ENCODE measurements at places on chromosomes 16 and 17.
A peak's percentile ranks its signal among the peaks of the same experiment; 100 is the strongest.

DNA sequence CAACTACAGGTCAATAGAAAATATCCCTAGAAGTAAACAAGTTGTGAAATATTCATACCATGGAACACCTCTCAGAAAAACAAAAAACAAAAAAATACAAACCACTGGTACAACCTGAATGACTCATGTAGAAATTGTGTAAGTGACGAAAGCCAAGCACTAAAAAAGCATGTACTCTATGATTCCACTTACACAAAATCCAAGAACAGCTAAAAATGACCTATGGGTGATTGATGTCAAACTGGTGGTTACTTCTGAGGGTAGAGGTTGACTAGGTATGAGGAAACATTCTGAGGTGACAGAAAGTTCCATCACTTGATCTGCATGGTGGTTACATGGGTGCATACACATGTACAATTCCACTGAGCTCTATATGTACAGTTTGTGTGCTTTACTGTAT lies 31.1 kb downstream of the DHRS7C start:
- DNase-seq = no peak
- no peaks in the 10 kb centered on the region for H3K36me3 ChIP-seq
- no peaks in the 10 kb centered on the region for H3K4me1 ChIP-seq
- H3K27me3 ChIP-seq = peaks cover 16% of the 10 kb centered on the region
- H3K4me3 ChIP-seq = no peak overlapping the region
- no peak overlapping the region for H3K27ac ChIP-seq

DNA sequence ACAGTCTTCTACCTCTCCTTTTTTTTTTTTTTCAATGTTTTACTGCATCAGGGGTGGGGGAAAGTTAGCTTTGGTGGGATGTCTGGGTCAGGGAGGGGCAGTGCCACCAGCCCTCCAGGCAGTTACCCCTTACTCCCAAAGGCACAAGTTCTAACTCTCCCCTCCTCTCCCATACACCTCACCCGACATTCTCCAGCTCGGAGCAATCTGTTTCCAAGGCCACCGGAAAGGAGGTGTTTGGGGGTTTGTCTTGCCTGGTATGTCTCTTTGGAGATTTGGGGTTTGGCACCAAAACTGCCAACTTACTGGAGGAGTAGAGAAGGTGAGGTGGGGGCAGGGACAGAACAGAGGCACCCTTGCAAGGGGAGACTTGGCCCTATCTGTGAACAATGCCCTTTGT lies 4.7 kb downstream of the DLX3 start:
- peaks cover 17% of the 10 kb centered on the region for H3K4me1 ChIP-seq
- no peak for DNase-seq
- peaks cover 59% of the 10 kb centered on the region for H3K27me3 ChIP-seq
- no peaks in the 10 kb centered on the region for H3K36me3 ChIP-seq

DNA sequence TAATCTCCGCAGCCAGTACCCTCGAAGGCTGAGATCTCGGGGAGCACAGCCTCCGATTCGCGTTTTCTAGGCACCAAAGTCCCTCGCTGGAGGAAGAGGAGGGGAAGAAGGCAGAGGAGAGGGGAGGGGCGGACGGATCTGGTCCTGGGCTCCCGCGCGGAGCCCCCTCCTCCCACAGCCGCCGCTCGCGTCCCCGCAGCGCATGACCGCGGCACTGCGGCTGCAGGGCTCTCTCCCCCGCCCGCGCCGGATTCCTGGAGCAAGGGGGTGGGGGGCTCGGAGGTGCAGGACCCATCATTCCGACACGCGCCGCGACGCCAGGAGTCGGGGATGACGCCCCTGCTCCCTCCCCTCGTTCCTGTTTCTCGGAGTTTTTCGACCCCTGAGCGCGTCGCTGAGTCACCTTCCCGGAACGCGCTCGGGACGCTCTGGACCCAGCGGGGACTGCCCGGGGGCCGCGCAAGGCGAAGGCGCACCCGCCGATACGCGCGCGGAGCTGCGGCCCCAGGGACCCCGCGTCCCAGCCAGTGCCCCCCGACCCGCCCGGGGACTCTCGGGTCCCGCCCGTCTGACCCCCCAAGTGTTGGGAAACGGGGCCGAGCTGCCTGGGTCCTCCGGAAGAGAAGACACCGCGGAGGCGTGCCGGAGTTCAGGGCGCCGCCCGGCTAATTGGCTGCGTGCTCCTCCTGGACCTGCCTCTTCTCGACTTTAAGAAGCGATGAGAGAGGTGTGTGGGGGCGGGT lies 1.4 kb upstream of the SPHK1 start:
- DNase-seq = peak; percentile 68
- H3K27me3 ChIP-seq = peaks cover 2% of the 10 kb centered on the region
- peak overlapping the region; percentile 60 for H3K27ac ChIP-seq
- peak overlapping the region; percentile 85 for H3K4me3 ChIP-seq

DNA sequence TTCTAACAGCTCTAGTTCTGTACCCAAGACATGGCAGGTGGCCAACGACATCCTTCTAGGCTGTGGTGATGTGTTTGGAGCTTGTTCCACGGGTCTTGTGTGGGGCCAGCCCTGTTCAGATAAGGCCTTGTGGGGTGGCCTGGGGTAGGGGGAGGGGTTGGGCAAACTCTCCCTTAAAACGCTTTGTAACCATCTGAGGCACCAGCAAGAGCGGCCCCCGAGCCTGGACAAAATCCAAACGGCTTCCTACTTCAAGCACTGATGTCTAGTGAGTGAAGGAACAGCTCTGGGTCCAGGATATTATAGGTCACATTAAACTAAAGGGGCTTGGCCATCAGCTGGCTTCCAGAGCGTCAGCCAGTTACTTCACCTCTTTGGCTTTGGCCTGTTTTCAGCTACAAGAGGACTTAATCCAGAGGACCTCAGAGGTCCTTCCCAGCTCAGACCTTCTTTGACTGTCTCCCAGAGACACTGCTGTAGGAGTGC lies 11.9 kb downstream of the SERPINF1 start:
- H3K27ac ChIP-seq = no peak overlapping the region
- DNase-seq = no peak
- H3K4me1 ChIP-seq = peaks cover 20% of the 10 kb centered on the region
- no peak overlapping the region for H3K4me3 ChIP-seq
- H3K36me3 ChIP-seq = no peaks in the 10 kb centered on the region

GRCh38 chr17:83008186-83008510 lies 71.3 kb upstream of the METRNL start:
- DNase-seq = no peak
- no peak overlapping the region for H3K27ac ChIP-seq
- no peaks in the 10 kb centered on the region for H3K4me1 ChIP-seq
- H3K36me3 ChIP-seq = peaks cover 10% of the 10 kb centered on the region

GRCh38 chr17:68955181-68955841 lies at the start of gene ABCA8:
TSS of gene ABCA8 (minus strand) at chr17:68955392. CDS start at chr17:68942034, 13,358 bp downstream.
- H3K27me3 ChIP-seq = peaks cover 2% of the 10 kb centered on the region
- no peaks in the 10 kb centered on the region for H3K36me3 ChIP-seq
- no peaks in the 10 kb centered on the region for H3K4me1 ChIP-seq
- H3K4me3 ChIP-seq = no peak within 1 kb of the TSS
- DNase-seq = no peak
- no peak within 1 kb of the TSS for H3K27ac ChIP-seq

DNA sequence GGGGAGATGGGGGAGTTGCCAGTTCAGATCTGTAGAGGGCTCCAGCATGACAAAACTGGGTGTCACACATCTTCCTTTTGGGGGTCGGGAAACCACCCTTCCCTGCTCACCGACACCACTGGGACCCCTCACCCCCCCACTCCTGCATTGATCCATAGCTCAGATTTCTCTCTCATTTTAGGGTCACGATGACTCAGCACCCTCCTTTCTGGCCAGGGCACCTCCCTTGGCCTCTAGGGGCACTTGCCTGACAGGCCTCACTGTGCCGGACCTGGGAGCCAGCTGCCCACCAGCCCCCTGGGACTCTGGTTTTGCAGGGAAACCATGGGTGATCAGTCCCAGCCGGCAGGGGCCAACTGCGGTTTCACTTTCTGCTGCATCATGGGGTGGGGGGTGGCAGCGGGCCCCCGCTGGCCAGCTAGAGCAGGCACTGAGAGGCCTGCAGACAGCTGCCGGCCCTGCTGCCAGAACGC lies 239.4 kb downstream of the MRTFB start:
- no peak overlapping the region for H3K4me3 ChIP-seq
- H3K36me3 ChIP-seq = no peaks in the 10 kb centered on the region
- H3K27ac ChIP-seq = no peak overlapping the region
- peaks cover 36% of the 10 kb centered on the region for H3K4me1 ChIP-seq
- DNase-seq = no peak
- no peaks in the 10 kb centered on the region for H3K27me3 ChIP-seq

- H3K36me3 ChIP-seq = peaks cover 49% of the 10 kb centered on the region
- H3K27ac ChIP-seq = no peak overlapping the region
- no peak for DNase-seq
- H3K4me1 ChIP-seq = no peaks in the 10 kb centered on the region
These were observed 63.9 kb downstream of the NUP88 start for GRCh38 chr17:5355421-5356129.

GRCh38 chr17:79951361-79952264 lies 84.1 kb downstream of the TBC1D16 start:
- DNase-seq = no peak
- H3K4me1 ChIP-seq = peaks cover 1% of the 10 kb centered on the region
- H3K27ac ChIP-seq = no peak overlapping the region

GRCh38 chr16:69036399-69037091 lies 68.9 kb upstream of the HAS3 start:
- H3K4me1 ChIP-seq = no peaks in the 10 kb centered on the region
- no peaks in the 10 kb centered on the region for H3K27me3 ChIP-seq
- H3K36me3 ChIP-seq = peaks cover 23% of the 10 kb centered on the region
- DNase-seq = no peak

DNA sequence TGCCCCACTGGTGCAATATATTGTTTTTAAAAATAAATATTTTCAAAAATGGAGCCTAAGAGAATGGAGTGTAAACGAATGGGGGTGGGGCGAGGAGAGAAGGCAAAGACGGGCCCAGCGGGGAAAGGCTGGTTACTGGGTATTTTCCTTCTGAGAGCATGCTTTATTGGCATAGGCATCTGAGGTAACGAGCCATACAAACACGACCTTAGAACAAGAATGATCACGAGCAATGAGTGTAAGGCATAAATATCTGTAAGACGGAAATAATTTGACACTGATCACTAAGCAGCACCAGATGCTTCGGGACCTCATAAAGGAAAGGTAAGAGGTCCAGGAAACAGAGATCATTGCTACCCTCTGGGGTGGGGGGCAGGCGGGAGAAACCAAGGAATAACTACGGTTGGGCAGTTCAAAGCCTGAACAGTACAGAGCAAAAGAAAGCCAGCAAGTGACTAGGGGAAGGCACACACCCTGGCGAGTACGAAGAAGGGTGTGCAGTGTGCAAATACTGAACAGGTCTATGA lies 959 bp downstream of the SSH2 start:
- no peak overlapping the region for H3K27ac ChIP-seq
- H3K36me3 ChIP-seq = peaks cover 3% of the 10 kb centered on the region
- H3K27me3 ChIP-seq = no peaks in the 10 kb centered on the region
- DNase-seq = peak; percentile 42
- H3K4me3 ChIP-seq = no peak overlapping the region

DNA sequence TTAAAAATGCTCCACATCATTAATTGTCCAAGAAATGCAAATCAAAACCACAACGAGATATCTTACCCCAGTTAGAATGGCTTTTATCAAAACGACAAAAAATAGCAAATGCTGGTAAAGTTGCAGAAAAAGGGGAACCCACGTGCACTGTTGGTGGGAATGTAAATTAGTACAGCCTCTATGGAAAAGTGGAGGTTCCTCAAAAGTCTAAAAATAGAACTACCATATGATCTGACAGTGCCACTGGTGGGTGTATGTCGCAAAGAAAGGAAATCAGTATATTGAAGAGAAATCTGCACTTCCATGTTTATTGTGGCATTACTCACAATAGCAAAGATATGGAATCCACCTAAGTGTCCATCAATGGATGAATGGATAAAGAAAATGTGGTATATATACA lies 38.2 kb upstream of the ZFHX3 start:
- no peaks in the 10 kb centered on the region for H3K36me3 ChIP-seq
- no peaks in the 10 kb centered on the region for H3K27me3 ChIP-seq
- H3K27ac ChIP-seq = no peak overlapping the region
- no peaks in the 10 kb centered on the region for H3K4me1 ChIP-seq
- H3K4me3 ChIP-seq = no peak overlapping the region

DNA sequence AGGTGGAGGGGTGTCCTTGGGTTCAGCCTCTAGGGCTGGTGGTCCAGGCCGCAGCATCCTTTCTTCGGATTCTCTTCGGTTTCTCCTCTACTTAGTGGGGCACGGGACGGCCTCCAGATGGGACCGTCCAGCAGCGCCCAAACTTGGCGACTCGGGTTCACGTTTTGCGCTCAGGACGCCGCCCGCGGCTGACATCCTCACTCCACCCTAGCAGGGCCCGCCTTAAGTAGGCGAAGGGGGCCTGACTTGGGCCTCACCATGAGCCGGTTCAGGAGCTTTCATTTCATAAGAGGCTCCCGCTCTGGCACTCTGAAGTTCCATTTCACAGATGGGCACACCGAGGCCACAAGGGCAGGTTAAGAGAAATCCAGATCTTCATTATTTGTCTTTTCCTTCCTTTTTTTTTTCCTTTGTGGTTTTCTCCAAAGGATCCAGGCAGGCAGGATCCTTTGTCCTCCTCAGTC lies 141.2 kb downstream of the SEC14L1 start:
- DNase-seq = no peak
- peaks cover 18% of the 10 kb centered on the region for H3K4me1 ChIP-seq
- peak overlapping the region; percentile 78 for H3K27ac ChIP-seq
- H3K4me3 ChIP-seq = peak overlapping the region; percentile 70
- peaks cover 27% of the 10 kb centered on the region for H3K27me3 ChIP-seq

DNA sequence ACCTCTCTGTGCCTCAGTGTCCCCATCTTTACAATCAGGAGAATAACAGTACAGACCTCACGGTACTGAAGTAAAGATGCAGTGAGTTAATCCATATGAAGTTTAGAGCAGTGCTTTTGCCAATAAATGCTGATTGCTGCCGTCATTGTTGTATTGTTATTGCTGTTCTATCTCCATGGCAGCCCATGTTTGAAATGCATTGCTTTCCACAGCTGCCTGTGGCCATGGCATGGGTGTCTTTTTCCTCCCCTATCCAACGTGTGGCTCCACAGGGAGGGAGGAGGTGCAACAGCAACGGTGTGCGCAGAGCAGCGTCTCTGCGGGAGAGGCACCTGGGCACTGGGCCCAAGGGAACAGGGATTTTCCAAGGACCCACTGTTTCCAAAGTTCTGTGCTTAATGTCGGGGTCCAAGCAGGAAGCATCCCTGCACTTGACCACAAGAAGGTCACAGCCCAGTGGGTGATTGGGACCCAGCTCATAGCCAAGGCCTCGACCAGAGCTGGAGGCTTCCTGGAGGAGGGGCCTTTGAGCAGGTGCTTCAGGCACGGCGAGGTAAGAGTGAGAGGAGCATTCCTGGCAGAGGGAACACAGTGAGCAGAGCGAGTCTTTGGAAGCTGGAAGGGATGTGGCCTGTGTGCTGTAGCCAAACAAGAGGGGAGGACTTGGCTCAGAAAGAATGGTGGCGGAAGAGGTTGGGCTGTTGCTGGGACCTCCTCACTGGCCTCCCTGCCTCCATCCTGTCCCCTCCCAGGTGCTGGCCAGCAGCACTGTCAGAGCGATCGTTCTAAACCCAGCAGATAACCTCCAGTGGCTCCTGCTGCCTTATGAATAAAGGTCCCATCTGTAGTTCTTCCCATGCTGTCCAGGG lies 3.9 kb downstream of the RAI1 start:
- peaks cover 39% of the 10 kb centered on the region for H3K4me1 ChIP-seq
- H3K4me3 ChIP-seq = no peak overlapping the region
- H3K27ac ChIP-seq = peak overlapping the region; percentile 50
- peaks cover 1% of the 10 kb centered on the region for H3K36me3 ChIP-seq
- no peak for DNase-seq
- H3K27me3 ChIP-seq = no peaks in the 10 kb centered on the region
